ENCODE measurements at places on chromosomes 7 and 10.

GRCh38 chr10:11563936-11564335, 47.5 kb downstream of the USP6NL start:
- DNase-seq = no peak

GRCh38 chr7:71708710-71709109, 576.8 kb downstream of the GALNT17 start:
- no peak for DNase-seq

- no peak for DNase-seq
These were observed 1028.5 kb upstream of the PHF14 start for GRCh38 chr7:9945131-9945530.

DNA sequence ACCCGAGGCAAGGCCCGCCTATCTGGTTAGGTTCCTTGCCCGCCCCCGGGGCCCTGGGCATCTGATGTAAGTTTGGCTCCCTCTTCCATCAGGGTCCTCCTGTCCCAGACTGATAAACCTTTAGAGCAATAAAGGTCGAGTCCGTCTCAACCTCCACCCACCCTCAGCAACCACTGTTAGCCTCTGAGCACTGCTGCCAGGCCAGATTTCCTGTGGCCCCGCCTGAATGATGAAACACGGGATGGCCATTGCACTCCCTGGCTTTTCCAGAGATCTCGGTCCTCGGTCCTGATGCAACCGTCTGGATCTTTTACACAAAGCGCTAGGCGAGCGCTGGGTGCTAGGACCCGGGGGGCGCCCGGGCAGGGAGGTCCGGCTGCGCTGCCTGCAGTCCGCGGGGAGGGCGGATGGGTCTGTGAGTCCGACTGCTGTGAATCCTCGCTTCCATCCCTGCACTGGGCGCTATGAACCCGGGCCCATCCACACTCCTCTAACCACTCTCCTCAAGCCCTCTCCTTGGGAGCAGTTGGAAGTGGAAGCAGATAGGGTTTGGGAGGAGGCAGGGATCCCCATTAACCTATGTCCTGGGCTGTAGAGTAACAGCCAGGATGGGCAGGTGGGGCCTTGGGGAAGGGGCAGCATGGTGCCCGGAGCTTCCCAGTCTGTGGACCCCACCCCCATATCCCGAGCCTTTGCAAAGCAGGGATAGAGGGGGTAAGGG, 875 bp upstream of the DDIT4 start:
- peak; percentile 68 for DNase-seq

- peak; percentile 72 for DNase-seq
These were observed 102.7 kb upstream of the TNRC18 start for GRCh38 chr7:5526100-5526905.

- DNase-seq = no peak
These were observed 230.7 kb upstream of the CACNA2D1 start for GRCh38 chr7:82674268-82674667.

- no peak for DNase-seq
These were observed 187.4 kb downstream of the MGMT start for GRCh38 chr10:129654461-129654860.

DNA sequence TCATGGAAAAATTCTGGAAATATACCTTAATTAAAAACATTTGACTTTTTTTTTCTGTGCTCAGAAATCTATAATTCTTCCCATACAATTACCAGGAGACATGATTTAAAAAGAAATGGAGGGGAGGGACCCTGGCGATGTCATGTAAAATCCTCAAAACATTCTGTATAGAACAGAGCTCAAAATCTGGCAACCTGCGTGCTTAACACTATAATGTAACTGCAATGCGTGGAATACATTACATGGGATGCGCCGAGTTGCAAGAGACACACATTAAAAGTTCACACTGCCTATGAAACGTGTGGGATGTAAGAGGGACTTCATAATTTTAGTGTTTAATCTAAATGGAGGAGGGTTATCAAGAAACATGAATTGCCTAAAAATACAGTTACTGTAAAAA, 215.0 kb downstream of the GLI3 start:
- no peak for DNase-seq

DNA sequence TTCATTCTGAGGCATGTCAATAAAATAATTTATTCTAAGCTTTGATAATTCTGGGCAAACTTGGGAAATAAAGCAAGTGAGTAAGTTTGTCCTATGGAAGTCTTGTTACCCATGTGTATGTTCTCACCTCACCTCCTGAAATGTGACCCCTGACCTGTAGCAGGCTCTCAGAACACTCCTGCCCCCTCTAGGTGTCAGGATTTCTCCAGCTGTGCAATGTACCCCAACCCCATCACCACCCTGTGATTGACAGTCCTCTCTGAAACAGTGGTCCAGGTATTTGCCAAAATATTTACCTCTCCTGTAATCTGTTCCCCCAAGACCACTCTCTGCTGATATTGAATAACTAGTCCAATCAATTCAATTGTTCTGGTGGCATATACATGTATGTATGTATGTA, 122.6 kb upstream of the PTER start:
- no peak for DNase-seq

- peak; percentile 44 for DNase-seq
These were observed 45.4 kb downstream of the KAT6B start for GRCh38 chr10:74871595-74872382.

Data from activated CD4-positive, alpha-beta T cell treated with anti-CD3 and anti-CD28 coated beads, Interleukin-10, Interleukin-2, amounts not matched to agents 100 ng/mL and 50 ng/mL, durations not matched to agents 16 hours and 8 hours (primary cell).